ENCODE measurements at places on chromosomes 12 and 14.
A peak's percentile ranks its signal among the peaks of the same experiment; 100 is the strongest.

DNA sequence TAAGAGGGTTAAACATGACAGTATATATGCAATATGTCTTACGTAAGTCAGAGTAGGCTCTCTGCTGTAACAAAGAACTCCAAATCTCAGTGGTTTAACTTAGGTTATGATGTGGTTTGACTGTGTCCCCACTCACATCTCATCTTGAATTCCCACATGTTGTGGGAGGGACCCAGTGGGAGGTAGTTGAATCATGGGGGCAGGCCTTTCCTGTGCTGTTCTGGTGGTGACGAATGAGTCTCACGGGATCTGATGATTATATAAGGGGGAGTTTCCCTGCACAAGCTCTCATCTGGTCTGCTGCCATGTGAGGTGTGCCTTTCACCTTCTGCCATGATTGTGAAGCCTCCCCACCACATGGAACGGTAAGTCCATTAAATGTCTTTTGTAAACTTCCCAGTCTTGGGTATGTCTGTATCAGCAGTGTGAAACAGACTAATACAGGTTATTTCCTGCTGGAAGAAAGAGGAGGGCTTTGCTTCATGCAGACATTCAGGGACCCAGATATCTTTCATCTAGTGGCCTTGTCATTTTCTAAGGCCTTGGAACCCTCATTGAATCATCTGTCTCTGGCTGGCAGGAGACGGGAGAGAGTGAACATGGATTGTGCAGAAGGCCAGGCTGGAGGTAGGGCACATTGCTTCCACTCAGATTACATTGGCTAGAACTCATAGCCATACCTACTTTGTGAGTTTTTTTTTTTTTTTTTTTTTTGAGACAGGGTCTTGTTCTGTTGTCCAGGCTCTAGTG is 96.1 kb downstream of the CRADD start:
- DNase-seq: peak; percentile 46

- DNase-seq: peak; percentile 18
These were observed 77.5 kb upstream of the CPSF6 start for GRCh38 chr12:69161829-69162228.

DNA sequence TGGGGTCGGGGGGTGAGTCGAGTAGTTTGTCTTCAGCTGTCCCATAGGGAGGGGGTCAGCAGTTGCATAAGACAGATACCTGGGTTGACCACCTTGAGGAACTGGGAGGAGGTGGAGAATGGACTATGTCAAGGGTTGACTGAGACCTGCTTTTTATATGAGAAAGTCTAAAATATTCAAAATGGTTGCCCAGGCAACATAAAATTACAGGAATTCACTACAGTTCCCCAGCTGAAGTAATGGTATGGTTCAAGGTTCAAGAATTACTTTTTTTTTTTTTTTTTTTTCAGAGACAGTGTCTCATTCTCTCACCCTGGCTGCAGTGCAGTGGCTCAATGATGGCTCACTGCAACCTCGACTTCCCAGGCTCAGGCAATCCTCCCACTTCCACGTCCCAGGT is 5.1 kb upstream of the TCHP start:
- no peak for DNase-seq

DNA sequence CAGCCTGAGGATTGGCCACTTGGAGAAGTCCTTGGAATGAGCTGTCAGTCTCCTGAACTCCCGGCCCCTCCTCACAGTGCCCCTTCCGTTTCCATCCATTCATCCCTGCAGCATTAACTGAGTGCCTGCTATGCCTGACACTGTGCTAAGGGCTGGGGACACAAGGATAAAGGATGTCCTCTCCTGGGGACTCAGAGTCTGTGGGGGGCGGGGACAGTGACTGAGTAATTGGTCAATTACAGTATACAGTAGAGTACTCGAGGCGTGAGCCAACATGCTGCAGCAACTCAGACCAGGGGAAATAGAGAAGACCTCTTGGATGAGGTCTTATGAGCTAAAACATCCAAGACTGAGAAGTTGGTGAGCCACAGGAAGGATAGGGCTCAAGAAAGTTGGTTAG is 43.4 kb upstream of the PWP1 start:
- DNase-seq: no peak

GRCh38 chr14:68824517-68825347 is 31.9 kb upstream of the ZFP36L1 start:
- DNase-seq: peak; percentile 62
